Natural killer cell (primary cell): ENCODE measurements at places on chromosomes 16 and 17. TPM values are rescaled to one million over a fixed set of nuclear protein-coding genes. Genes with fewer than 3 reads are reported as not detected.

The ACSM2B gene
- not detected for total RNA-seq

DNA sequence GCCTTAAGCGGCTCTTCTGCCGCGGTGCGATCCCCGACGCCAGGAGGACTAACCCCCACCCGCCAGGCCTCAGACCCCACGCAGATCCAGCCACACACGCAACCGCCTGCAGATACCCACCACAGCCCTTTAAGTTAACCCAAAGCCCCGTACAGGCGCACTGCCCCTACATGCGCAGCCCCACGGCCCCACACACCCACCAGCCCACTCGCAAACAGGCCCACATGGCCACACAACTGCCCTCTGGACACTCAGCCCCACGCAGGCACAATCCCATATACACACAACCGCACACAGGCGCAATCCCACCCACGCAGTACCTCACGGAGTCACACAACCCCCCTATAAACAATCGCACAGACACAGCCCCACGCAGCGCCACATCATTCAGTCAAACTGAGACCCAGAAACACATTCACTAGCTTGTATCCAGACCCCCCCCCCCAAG is 41.7 kb downstream of the RAI1 start:
- DNase-seq: no peak

The TAC4 gene
- not detected for total RNA-seq

DNA sequence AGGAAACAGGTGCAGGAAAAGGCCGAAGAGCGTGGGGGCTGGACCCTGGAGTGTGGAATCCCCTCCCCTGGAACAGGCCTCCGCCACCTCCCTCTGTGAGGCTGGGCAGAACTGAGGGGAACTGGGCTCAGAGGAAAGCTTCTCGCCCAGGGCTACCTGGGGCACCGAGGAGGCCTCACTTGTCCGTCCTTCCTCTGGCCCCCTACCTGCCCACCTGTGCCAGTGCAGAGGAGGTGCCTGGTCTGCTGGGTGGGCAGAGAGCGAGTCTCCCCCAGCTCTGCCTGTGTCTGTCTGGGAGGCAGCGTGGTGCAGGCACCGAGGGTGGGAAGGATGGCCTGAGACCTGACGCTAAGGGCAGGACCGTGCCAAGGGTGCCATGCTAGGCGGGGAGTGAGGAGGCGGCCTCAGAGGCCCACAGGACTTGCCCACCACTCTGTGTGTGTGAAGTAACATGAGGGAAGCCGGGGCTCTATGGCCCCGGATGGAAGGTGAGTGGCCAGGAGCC is 42.2 kb downstream of the ZFPM1 start:
- no peak for DNase-seq
